ENCODE measurements at places on chromosomes 5 and 9. TPM values are rescaled to one million over a fixed set of nuclear protein-coding genes. Genes with fewer than 3 reads are reported as not detected.

GRCh38 chr5:116291271-116291670 is 206.4 kb downstream of the COMMD10 start:
- H3K4me1 ChIP-seq, result peaks cover 4% of the 10 kb centered on the region
- no peak overlapping the region for H3K27ac ChIP-seq
- no peak for DNase-seq
- peaks cover 7% of the 10 kb centered on the region for H3K36me3 ChIP-seq
- no peaks in the 10 kb centered on the region for H3K27me3 ChIP-seq
- no peak overlapping the region for H3K4me3 ChIP-seq

GRCh38 chr5:346229-346935 is 24.9 kb downstream of the AHRR start:
- H3K27me3 ChIP-seq, result peaks cover 3% of the 10 kb centered on the region
- peaks cover 43% of the 10 kb centered on the region for H3K36me3 ChIP-seq
- H3K4me1 ChIP-seq, result peaks cover 29% of the 10 kb centered on the region

- H3K27ac ChIP-seq, result no peak overlapping the region
- H3K36me3 ChIP-seq, result no peaks in the 10 kb centered on the region
- DNase-seq, result no peak
- H3K4me1 ChIP-seq, result no peaks in the 10 kb centered on the region
Observed at GRCh38 chr9:69012696-69013381, 1.1 kb downstream of the PRKACG start.

GRCh38 chr5:129460936-129461710 is 1.0 kb downstream of the ADAMTS19 start:
- DNase-seq, result no peak
- no peaks in the 10 kb centered on the region for H3K4me1 ChIP-seq
- no peak overlapping the region for H3K4me3 ChIP-seq
- peaks cover 5% of the 10 kb centered on the region for H3K27me3 ChIP-seq
- H3K36me3 ChIP-seq, result peaks cover 7% of the 10 kb centered on the region

DNA sequence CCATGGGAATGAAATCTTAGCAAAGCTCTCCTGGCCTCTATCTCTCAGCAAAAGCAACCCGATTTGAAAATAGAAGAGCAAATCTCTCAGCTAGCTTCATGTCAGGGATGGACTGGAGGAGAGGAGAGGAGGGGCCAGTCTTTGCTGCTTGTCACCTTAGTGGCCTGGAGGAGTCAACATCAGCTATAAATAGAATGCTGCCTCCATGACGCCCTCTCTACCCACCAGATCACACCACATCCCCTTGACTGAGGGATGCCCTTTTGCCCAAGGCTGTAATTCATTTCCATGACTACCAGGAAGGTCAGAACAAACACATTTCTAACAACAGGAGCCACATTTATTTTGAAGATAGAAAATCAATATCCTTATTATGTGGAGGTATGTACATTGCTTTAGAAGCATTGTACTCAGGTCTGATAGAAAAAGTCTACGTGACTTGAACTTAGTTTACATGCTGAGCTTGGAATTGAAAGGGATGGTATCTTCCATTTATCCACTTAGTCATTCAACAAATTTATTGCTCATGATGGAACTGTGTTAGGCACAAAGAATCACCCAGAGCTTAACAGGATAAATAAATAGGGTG is 92.4 kb upstream of the LIFR start:
- no peak overlapping the region for H3K4me3 ChIP-seq
- DNase-seq, result no peak
- no peak overlapping the region for H3K27ac ChIP-seq
- peaks cover 7% of the 10 kb centered on the region for H3K27me3 ChIP-seq

DNA sequence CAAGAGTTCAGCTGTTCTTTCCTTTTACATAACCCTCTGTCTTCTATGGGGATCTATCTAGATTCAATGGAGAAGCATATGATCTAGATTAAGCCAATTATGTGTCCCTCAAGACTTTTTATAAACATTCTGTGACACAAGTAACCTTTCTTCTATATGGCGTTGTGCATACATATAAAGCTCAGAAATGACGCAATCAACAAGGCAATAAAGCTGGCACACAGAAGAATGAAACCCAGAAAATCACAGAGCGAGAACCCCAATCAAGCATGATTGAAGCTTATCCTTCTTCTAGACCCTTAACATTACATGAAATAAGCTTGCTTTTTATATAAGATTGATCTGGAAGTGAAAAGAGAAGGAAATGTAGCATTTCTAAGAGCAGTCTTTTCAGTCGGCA is 178.9 kb downstream of the DMRTA1 start:
- H3K27ac ChIP-seq, result no peak overlapping the region
- H3K36me3 ChIP-seq, result no peaks in the 10 kb centered on the region
- no peaks in the 10 kb centered on the region for H3K4me1 ChIP-seq
- no peak overlapping the region for H3K4me3 ChIP-seq

DNA sequence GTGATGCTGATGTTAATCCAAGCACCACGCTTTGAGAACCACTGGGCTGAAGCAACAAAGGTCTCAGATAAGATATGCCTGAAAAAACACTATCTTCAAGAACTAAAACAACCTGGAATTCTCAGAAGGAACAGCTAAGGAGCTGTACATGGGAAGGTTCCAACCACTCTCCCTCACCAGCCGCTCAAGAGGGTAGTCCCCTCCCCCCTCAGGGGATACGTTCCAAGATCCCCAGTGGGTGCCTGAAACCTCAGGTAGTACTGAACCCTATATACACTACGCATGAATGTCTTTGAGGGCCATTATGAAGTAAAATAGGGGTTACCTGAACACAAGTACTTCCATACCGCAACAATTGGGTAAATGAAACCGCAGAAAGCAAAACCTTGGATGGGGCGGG is 1.9 kb downstream of the BOD1 start:
- peak overlapping the region; percentile 97 for H3K4me3 ChIP-seq
- peaks cover 50% of the 10 kb centered on the region for H3K4me1 ChIP-seq
- H3K27ac ChIP-seq, result no peak overlapping the region
- H3K36me3 ChIP-seq, result peaks cover 16% of the 10 kb centered on the region
- DNase-seq, result no peak

DNA sequence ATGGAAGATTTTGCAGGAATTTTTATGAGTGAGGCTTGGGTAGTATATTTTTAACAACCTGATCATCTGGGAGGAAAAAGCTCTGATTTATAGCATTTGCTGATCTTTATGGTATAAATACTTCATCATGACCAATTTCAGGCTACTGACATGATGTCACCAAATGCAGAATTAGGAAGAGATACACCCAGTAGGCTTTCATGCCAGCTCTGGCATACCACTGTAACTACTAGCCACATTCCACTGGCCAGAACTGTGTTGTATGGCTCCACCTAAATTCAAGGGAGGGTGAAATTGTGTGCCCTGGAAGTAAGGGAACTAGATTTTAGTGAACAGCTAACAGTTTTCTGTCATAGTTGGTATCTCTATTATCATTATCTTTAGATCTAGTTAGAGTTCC is 17.6 kb downstream of the AP3S1 start:
- H3K4me3 ChIP-seq, result no peak overlapping the region
- H3K36me3 ChIP-seq, result peaks cover 6% of the 10 kb centered on the region
- no peaks in the 10 kb centered on the region for H3K27me3 ChIP-seq
- peak; percentile 36 for DNase-seq
- H3K4me1 ChIP-seq, result peaks cover 45% of the 10 kb centered on the region

DNA sequence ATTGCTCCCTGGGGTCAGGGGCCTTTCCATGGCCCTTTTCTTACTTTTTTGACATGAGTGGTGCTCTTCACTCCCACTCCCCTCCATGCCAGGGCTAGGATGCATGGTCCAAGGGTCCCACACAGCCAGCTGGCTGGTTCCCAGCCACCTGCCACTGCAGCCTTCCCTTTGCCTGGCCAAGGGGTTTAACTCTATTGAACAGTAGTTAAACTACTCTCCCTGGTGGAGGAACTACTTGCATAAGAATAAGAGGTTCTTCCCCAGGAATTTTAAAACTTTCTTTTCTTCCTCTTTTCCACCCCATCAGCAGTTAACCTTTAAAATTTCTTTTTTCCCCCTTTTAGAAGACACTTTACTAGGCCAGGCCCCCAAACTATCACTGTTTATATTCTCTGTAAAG is 1532.8 kb upstream of the ACO1 start:
- no peak overlapping the region for H3K27ac ChIP-seq
- no peak overlapping the region for H3K4me3 ChIP-seq
- H3K36me3 ChIP-seq, result no peaks in the 10 kb centered on the region
- H3K27me3 ChIP-seq, result no peaks in the 10 kb centered on the region
- no peaks in the 10 kb centered on the region for H3K4me1 ChIP-seq
- no peak for DNase-seq

- DNase-seq, result no peak
- peak overlapping the region; percentile 99 for H3K27ac ChIP-seq
- peaks cover 70% of the 10 kb centered on the region for H3K36me3 ChIP-seq
Observed at GRCh38 chr5:98772415-98773213, 849 bp upstream of the RGMB start.

Gene ABCA2
- total RNA-seq, result 23.5 TPM

Gene SH3PXD2B
- 11.8 TPM for total RNA-seq

Gene PCDHB15
- total RNA-seq, result 0.44 TPM

DNA sequence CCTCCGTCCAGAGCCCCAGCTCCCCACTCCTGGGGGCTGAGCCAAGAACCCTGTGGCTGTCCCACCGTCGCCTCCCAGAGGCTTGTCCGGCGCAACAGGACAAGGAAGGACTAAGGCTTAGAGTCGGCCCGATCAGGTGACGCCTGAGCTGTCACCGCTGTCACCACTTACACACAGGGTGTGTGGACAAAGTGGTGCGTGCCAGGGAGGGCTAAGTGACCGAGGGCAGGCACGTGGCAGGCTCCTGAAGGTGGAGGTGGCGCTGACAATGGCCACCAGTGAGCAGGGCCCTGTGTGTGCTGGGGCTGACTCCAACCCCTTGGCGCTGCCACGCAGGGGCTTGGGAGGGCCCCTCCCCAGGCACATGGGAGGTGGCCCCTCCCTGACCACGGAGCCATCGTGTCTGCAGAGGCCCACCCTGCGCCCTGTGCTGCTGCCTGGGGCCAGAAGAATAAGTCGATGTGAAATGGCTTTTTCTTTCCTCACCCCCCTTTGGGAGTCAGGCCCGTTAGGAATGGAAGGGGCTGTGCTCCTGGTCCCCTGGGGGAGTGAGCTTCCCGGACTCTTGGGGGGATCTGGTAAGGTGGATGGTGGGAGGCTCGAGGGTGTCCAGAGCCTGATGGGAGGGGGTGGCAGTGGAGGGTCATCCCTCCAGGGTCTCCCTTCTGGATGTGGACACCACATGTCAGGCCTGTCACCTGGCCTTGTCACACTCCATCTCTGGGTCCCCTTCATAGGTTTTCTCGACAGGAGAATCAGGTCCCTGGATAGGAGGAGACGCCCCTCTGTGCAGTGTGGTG is 2.6 kb upstream of the GPSM1 start:
- H3K27ac ChIP-seq, result no peak overlapping the region
- no peak for DNase-seq
- H3K4me3 ChIP-seq, result no peak overlapping the region
- peaks cover 2% of the 10 kb centered on the region for H3K27me3 ChIP-seq
- H3K36me3 ChIP-seq, result no peaks in the 10 kb centered on the region

Gene CD74
- not detected for total RNA-seq

- H3K4me1 ChIP-seq, result peaks cover 49% of the 10 kb centered on the region
- H3K4me3 ChIP-seq, result no peak overlapping the region
- no peak for DNase-seq
- H3K27me3 ChIP-seq, result no peaks in the 10 kb centered on the region
- no peak overlapping the region for H3K27ac ChIP-seq
Observed at GRCh38 chr9:121915304-121915625, 177.8 kb downstream of the TTLL11 start.

Gene ADGRV1
- total RNA-seq, result not detected

Gene IFNA13
- total RNA-seq, result not detected

DNA sequence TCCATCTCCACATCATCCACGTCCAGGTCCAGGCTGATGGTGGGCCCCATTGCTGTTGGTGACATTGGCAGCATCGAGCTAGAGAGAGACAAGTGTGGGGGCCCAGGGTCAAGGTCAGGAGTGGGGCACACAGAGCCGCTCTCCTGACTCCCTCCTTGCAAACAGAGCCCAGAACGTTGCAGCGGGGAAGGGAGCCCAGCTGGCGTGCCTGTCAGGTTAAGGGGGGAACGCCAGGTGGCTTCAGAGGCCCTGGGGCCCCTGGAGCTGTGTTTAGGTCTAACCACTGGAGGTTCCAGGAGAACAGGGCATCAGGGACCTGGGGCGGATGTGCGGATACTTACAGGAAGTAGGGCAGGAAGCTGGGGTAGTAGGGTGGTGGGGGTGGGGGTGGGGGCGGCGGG is 7.5 kb downstream of the RNF44 start:
- no peaks in the 10 kb centered on the region for H3K27me3 ChIP-seq
- H3K36me3 ChIP-seq, result no peaks in the 10 kb centered on the region
- no peak overlapping the region for H3K4me3 ChIP-seq

Gene GRXCR2
- not detected for total RNA-seq

Gene NUTM2G
- not detected for total RNA-seq

GRCh38 chr5:1793301-1793740 is 6.3 kb downstream of the MRPL36 start:
- peak overlapping the region; percentile 72 for H3K4me3 ChIP-seq
- peak overlapping the region; percentile 94 for H3K27ac ChIP-seq
- peaks cover 70% of the 10 kb centered on the region for H3K4me1 ChIP-seq
- no peak for DNase-seq
- peaks cover 3% of the 10 kb centered on the region for H3K27me3 ChIP-seq
- peaks cover 26% of the 10 kb centered on the region for H3K36me3 ChIP-seq

DNA sequence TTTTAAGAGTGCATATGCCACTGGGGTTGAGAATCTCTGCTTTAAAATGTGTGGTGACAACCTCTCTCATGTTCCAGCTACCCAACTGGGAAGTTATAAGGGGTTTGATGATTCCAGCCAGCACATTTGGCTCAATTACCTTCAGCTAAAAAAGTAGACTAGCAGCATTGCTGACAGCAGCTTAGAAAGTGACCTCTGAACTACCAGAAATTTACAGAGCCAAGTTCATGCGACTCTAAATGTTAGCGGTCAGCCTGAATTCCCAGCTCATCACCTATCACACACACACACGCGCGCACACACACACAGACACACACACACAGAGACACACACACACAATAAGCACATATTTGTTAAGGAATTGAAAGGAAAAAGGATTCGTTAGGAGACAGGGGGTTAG is 377.5 kb downstream of the TMEM167A start:
- no peaks in the 10 kb centered on the region for H3K27me3 ChIP-seq
- H3K27ac ChIP-seq, result no peak overlapping the region
- H3K4me1 ChIP-seq, result no peaks in the 10 kb centered on the region
- no peak for DNase-seq

DNA sequence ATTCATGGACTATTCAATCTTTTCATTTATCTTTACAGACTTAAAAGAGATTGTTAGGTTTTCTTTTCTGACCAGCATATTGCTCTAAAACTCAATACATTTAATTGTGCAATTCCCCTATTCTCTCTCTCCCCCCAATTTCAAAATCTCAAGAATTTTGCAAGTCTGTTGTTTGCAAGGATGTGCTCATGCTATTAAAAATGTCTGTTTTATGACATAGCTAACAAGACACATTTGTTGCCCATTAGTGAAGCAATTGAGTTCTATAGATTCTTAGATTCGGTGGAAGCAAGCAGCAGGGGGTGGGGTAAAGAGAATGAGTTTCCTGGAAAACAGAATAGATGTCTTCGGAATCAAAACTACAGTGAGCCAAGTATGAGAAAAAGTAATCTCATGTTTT is 8.5 kb upstream of the CSNK1A1 start:
- H3K36me3 ChIP-seq, result no peaks in the 10 kb centered on the region
- H3K27me3 ChIP-seq, result peaks cover 2% of the 10 kb centered on the region
- H3K27ac ChIP-seq, result peak overlapping the region; percentile 91
- peak overlapping the region; percentile 42 for H3K4me3 ChIP-seq

- DNase-seq, result no peak
- H3K36me3 ChIP-seq, result no peaks in the 10 kb centered on the region
- H3K27me3 ChIP-seq, result no peaks in the 10 kb centered on the region
- no peaks in the 10 kb centered on the region for H3K4me1 ChIP-seq
- no peak overlapping the region for H3K4me3 ChIP-seq
Observed at GRCh38 chr5:107700481-107700880, 29.7 kb upstream of the EFNA5 start.

Data from HFFc6 (cell line).